ENCODE measurements at places on chromosomes 11 and 22. TPM values are rescaled to one million over a fixed set of nuclear protein-coding genes. Genes with fewer than 3 reads are reported as not detected.

- H3K27ac ChIP-seq = no peak overlapping the region
- no peaks in the 10 kb centered on the region for H3K36me3 ChIP-seq
- no peak for DNase-seq
- H3K4me1 ChIP-seq = no peaks in the 10 kb centered on the region
These were observed 877.6 kb upstream of the CHORDC1 start for GRCh38 chr11:91100427-91100826.

- no peak for DNase-seq
- no peak overlapping the region for H3K4me3 ChIP-seq
- H3K27me3 ChIP-seq = no peaks in the 10 kb centered on the region
- no peaks in the 10 kb centered on the region for H3K36me3 ChIP-seq
- H3K27ac ChIP-seq = no peak overlapping the region
These were observed 5.0 kb downstream of the HEPACAM start for GRCh38 chr11:124930799-124931198.

DNA sequence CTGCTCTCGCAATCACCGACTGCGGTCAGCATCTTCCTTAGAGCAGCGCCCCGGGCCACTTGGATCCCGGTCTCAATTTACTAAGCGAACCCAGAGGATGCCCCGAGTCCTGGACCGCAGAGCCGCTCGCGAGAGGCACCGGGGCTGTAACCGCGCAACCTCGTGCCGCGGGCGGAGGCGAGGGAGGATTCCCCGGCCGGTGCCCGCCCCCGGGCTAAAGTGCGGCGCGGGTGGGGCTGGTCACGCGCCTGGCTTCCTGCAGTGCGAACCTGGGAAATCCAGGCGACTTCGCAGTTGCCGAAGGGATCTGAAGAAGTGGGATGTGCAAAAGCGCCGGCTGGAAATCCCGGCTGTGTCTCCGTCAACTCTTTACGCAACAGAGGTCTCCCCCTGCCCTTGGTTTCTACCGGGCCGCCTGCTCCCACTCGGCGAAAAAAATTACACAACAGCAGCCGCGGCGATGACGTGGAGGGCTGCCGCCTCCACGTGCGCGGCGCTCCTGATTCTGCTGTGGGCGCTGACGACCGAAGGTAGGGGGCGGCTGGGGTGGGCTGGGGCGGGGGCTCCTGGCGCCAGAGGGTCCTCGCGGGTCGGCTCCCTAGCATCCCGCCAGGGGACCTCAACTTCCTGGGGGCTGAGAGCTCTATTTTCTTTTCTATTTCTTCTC is at the start of gene NCR3LG1:
NCR3LG1 (plus strand) TSS at position 291 of the 667 bp plus-strand sequence; CDS start at position 461, 170 bp downstream.
- peak within 1 kb of the TSS; percentile 83 for H3K27ac ChIP-seq
- DNase-seq = peak; percentile 88
- H3K36me3 ChIP-seq = no peaks in the 10 kb centered on the region
- no peaks in the 10 kb centered on the region for H3K27me3 ChIP-seq
- H3K4me3 ChIP-seq = peak within 1 kb of the TSS; percentile 67
- no peaks in the 10 kb centered on the region for H3K4me1 ChIP-seq

DNA sequence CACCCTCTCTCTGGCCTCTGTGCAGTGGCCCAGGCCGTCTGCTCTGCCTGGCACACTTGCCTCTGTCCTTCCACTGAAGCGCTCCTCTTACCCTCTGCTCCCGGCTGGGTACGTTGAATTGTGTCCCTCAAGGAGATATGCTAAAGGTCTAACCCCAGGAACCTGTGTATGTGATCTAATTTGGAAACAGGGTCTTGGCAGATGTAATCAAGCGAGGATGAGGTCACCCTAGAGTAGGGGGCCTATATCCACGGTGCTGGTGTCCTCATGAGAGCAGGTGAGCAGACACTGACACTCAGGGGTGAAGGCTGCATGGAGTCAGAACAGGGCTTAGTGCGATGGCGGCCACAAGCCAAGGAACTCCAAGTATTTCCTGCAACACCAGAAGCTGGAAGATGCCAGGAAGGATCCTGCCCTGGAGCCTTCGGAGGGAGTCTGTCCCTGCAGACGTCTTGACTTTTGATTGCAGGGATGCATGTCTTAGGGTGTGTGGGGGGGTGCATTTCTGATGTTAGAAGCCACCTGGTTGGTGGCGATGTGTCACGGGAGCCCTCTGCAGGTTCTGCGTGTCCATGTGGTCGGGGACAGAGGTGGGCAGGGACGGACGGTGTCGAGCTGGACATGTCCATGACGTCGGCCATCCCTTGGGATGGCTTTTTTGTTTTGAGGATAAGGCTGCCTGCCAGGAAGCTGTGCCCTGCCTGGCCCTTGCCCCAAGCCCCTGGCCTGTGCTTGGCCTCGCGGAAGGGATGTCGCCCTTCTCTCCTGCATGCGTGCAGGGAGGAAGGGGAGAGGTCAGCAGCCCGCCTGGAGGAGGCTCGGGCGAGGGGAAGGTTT is 68.6 kb downstream of the LRP5 start:
- H3K27ac ChIP-seq = no peak overlapping the region
- DNase-seq = no peak
- H3K4me1 ChIP-seq = peaks cover 18% of the 10 kb centered on the region
- no peaks in the 10 kb centered on the region for H3K36me3 ChIP-seq

GRCh38 chr11:91653079-91653754 is 571.4 kb upstream of the FAT3 start:
- H3K4me3 ChIP-seq = no peak overlapping the region
- H3K27ac ChIP-seq = no peak overlapping the region
- DNase-seq = no peak
- H3K36me3 ChIP-seq = no peaks in the 10 kb centered on the region
- no peaks in the 10 kb centered on the region for H3K27me3 ChIP-seq
- H3K4me1 ChIP-seq = no peaks in the 10 kb centered on the region

DNA sequence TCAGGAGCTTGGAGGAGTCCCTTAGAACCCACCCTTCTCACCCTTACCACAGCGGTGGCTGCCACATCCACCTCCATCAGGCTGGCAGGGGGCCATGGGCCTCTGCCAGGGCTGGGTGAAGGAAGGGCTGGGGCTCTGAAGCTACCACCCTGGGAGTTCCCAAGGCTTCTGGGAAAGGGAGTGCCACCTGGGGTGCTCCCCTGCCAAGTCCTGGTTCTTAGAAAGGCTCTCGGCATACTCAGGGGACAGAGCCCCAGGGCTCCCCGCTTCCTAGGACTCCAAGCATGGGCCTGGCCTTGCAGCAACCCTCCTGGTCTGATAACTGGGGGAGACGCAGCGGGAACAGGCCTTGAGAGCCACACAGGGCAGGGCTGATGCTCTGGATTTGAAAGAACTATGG is 438 bp upstream of the PLA2G3 start:
- H3K36me3 ChIP-seq = no peaks in the 10 kb centered on the region
- H3K27me3 ChIP-seq = no peaks in the 10 kb centered on the region
- no peak for DNase-seq
- no peaks in the 10 kb centered on the region for H3K4me1 ChIP-seq

The PRR5 gene
- 16.8 TPM for total RNA-seq

DNA sequence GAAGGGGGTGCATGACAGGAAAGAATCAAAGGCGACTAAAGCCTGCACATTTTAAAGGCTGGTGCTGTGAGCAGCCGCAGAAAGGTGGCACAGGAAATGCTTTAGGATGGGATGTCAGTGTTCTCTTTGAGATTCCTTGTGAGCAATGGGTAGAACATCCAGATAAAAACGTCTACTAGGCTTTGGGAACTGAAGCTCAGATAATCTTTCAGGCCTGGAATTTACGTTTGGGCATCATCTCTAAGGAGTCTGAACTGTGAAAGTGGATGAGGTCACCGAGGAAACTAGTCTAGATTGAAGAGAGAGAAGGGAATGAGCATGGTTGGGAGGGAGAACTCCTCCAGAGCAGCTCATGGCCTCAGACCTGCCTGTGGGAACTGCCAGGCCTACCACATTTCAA is 65.7 kb downstream of the FLI1 start:
- H3K4me1 ChIP-seq = no peaks in the 10 kb centered on the region
- DNase-seq = no peak
- no peak overlapping the region for H3K4me3 ChIP-seq
- H3K27ac ChIP-seq = no peak overlapping the region
- no peaks in the 10 kb centered on the region for H3K36me3 ChIP-seq

GRCh38 chr11:36311926-36312595 is 16.0 kb downstream of the PRR5L start:
- no peak overlapping the region for H3K4me3 ChIP-seq
- no peak overlapping the region for H3K27ac ChIP-seq
- H3K4me1 ChIP-seq = peaks cover 12% of the 10 kb centered on the region

- no peak for DNase-seq
- no peak overlapping the region for H3K27ac ChIP-seq
- no peaks in the 10 kb centered on the region for H3K27me3 ChIP-seq
- no peaks in the 10 kb centered on the region for H3K36me3 ChIP-seq
- no peak overlapping the region for H3K4me3 ChIP-seq
These were observed 29.2 kb downstream of the SCUBE1 start for GRCh38 chr22:43313890-43314474.

DNA sequence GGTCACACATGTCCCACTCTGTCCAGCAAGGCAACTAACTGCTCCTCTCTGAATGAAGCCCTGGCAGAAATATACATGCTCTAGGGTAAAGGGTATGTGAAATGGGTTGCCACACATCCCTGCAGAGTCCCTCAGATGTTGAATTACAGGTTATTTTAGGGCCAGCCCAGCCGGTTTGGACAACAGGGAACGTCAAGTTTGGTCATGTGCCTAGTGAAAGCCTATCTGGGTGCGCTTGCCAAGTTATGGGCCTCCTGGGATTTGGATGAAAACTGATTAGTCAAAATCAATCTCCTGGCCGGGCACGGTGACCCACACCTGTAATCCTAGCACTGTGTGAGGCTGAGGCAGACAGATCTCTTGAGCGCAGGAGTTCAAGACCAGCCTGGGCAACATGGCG is 10.4 kb downstream of the AP1B1 start:
- H3K36me3 ChIP-seq = no peaks in the 10 kb centered on the region
- no peak for DNase-seq
- H3K4me1 ChIP-seq = no peaks in the 10 kb centered on the region

DNA sequence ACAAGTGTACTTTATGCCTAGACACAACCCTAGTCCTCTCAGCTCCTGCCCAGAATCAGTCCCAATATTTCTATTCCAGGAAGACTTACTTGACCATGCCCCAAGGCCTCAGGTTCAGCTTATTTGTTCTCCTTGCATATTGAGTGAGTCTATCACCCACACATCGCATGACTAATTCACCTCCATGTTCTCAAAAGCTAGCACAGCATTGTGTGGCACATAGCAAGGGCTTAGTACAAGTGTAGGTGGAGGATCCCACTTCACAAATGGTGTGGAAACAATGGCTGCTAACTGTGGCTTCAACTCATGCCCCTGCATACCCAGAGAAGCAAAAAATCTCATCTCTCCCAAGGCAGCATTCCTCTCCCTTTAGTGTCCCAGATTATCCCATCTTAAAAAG is 602.6 kb upstream of the API5 start:
- H3K4me3 ChIP-seq = no peak overlapping the region
- no peaks in the 10 kb centered on the region for H3K4me1 ChIP-seq
- H3K36me3 ChIP-seq = no peaks in the 10 kb centered on the region
- no peak overlapping the region for H3K27ac ChIP-seq

The FXYD2 gene
- 15.9 TPM for total RNA-seq

- H3K4me3 ChIP-seq = no peak overlapping the region
- peak; percentile 59 for DNase-seq
- peaks cover 79% of the 10 kb centered on the region for H3K4me1 ChIP-seq
These were observed 43.1 kb upstream of the PPARA start for GRCh38 chr22:46107089-46107664.

The NFAM1 gene
- total RNA-seq = 1.8 TPM

DNA sequence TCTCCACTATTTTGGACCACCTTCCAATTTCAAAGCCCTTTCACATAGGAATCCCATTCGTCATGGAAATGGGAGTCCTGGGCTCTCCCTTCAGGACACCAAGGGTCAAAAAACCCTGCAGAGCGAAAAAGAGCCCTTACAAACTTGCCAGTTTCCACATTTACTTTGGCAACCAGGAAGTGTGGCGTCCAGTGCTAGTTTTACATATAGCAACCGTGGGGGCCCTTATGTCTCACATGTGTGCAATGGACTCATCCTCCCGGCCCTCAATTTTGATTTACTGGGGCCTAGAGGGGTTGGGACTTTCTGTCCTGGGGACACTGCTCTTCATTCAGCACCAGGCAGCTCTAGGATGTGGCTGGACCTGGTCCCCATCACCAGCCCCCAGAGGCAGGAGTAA is 33.7 kb downstream of the DAGLA start:
- H3K36me3 ChIP-seq = no peaks in the 10 kb centered on the region
- no peaks in the 10 kb centered on the region for H3K27me3 ChIP-seq
- no peak overlapping the region for H3K27ac ChIP-seq
- no peak for DNase-seq

DNA sequence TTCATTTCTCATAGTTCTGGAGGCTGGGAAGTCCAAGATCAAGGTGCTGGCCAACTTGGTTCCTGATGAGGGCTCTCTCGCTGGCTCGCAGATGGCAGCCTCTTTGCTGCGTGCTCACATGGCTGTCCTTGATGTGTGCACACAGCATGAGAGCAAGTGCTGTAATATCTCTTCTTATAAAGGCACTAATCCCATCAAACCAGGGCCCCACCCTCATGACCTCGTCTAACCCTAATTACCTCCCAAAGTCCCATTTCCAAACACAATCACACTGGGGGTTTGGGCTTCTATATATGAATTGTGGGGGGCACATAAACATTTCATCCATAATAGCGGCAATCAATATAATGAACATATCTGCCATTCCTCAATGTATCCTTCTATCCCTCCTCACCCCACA is 1062.1 kb downstream of the BRD1 start:
- H3K36me3 ChIP-seq = no peaks in the 10 kb centered on the region
- H3K4me1 ChIP-seq = no peaks in the 10 kb centered on the region
- H3K27ac ChIP-seq = no peak overlapping the region
- no peaks in the 10 kb centered on the region for H3K27me3 ChIP-seq
- H3K4me3 ChIP-seq = no peak overlapping the region

DNA sequence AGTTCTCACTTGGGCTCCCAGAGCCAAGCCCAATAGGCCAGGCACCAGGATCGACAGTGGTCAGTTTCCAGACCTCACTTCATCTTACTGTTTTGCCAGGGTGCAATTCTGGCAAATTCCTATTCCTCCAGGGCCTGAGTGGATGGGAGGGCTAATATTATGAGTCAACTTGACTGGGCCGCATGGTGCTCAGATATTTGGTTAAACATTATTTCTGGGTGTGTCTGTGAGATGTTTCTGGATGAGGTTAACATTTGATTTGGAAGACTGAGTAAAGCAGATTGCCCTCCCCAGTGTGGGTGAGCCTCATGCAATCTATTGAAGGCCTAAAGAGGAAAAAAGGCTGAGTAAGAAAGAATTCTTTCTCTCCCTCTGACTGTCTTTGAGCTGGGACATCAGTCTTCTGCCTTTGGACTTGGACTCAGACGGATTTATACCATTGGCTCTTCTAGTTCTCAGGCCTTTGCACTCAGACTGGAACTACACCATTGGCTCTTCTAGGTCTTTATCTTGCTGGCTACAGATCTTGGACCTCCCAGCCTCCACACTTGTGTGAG is 132.9 kb upstream of the ZBED5 start:
- no peaks in the 10 kb centered on the region for H3K36me3 ChIP-seq
- DNase-seq = no peak
- no peaks in the 10 kb centered on the region for H3K27me3 ChIP-seq
- H3K27ac ChIP-seq = no peak overlapping the region
- no peak overlapping the region for H3K4me3 ChIP-seq

GRCh38 chr22:29821291-29822016 is 16.6 kb downstream of the ASCC2 start:
- no peaks in the 10 kb centered on the region for H3K4me1 ChIP-seq
- H3K36me3 ChIP-seq = no peaks in the 10 kb centered on the region
- DNase-seq = peak; percentile 36
- H3K27ac ChIP-seq = no peak overlapping the region
- no peak overlapping the region for H3K4me3 ChIP-seq
- no peaks in the 10 kb centered on the region for H3K27me3 ChIP-seq

Measured in ovary (tissue), 10 donors.